ENCODE measurements at places on chromosomes 5 and 9.

GRCh38 chr9:84856181-84856632 lies 186.7 kb downstream of the NTRK2 start:
- DNase-seq: no peak

DNA sequence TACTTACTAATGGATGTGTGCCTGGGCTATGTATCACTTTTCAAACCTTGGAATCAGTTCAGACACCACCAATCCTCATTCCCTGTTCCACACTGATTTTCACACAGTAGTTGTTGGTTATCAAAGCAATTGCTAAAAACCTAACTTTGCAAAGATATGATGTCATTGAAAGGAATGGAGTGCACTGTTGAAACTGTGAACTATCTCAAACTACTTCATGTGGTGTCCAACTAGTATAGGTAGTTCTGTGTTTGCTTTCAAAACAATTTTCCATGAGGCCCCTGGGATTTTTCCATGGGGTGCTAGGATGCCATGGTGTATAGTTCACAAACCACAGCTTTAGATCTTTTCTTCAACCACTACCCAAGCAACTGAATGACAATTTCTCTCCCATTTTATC lies 17.8 kb downstream of the INIP start:
- DNase-seq: no peak

- DNase-seq: no peak
These were observed 10.0 kb downstream of the FANCC start for GRCh38 chr9:95307538-95307937.

- DNase-seq: no peak
These were observed 354 bp downstream of the NCBP1 start for GRCh38 chr9:97633859-97634490.

DNA sequence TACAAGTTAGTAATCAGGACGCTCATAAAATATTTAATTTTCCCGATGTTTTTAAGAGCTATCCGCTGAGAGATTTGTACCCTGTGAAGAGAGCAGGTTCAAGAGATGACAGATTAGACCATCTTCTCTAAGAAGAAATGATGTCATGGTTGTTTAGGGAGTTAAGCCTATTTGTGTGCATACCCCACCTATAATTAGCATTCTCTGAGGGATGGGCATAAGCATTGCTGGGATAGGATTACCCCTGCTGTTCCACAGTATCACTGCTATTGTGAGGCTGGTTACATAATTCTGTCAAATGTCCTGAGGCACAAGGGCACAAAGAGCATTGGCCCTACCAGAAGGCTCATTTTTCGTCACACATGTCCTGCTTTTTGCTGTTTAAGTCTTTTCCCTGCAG lies 687.0 kb downstream of the CETN3 start:
- DNase-seq: no peak

GRCh38 chr5:100788417-100788816 lies 114.7 kb downstream of the ST8SIA4 start:
- DNase-seq: no peak

GRCh38 chr5:132872788-132873118 lies 715 bp upstream of the LEAP2 start:
- DNase-seq: no peak

GRCh38 chr9:3962971-3963642 lies 336.8 kb downstream of the GLIS3 start:
- no peak for DNase-seq

DNA sequence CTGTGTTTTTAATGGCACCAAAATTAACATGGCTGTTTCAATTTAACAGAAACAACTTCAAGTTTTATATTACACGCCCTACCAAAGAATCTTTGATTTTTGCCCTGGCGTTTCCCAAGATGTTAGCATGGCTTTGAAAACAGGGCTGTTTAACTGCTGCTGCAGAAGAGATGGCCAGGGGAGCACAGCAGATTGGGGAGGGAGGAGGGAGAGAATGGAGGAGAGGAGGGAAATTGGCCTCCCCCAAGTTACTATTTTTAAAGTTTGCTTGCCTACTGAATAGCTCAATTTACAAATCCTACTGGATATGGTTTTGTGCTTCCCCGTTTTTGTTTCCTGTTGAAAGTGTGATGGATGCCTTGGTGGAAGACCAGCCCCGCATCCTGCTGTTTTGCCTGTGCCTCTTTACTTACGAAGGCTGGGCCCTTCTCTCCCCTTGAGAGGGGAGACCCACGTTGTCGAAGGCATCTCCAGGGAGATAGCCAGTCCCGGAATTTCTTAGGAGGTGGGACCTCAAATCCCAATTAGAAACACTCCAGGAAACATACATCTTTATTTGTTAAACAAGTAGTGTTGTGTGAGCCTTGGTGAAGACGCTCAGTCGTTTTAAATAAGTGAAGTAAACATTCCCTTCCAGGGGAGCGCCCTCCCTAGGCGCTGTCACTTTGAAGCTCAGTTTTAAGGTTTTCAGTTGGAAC lies 98.6 kb downstream of the AOPEP start:
- DNase-seq: no peak

DNA sequence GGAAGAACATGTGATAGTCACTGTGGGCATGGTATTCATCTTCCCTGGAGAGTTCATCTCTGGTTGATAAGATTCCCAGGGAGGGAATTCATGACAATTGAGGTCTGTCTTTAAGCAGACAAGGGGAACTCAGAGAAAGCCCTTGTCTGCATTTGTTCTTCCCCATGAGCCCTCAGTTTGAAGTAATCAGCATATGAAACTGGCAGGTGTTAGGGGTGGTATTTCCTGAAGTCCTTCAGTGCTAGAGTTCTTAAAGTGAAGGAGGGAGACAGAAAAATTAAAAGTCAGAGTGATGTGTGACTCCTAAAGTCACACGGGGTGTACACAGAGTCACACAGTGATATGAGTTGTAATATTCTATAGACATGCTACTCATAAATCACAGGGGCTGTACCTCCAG lies 60.6 kb upstream of the SYK start:
- no peak for DNase-seq

DNA sequence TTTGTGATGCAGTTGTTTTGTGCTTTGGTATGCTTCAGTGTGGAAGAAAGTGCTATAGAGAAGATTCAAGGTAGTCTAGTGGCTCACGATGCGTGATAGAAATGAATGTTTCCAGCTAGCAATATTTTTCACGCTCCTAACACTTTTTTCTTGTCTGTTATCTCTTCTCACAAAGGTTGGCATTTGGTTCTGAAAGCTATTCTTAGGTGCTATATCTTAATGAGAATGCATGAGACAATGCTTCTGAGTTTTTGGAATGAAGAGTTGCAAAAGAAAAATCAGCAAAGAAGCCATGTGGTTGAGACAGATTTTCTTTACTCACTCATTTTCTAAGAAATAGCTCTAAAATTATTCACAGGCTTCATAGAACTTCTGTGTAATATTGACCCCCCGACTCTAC lies 122.6 kb downstream of the PDE8B start:
- no peak for DNase-seq

DNA sequence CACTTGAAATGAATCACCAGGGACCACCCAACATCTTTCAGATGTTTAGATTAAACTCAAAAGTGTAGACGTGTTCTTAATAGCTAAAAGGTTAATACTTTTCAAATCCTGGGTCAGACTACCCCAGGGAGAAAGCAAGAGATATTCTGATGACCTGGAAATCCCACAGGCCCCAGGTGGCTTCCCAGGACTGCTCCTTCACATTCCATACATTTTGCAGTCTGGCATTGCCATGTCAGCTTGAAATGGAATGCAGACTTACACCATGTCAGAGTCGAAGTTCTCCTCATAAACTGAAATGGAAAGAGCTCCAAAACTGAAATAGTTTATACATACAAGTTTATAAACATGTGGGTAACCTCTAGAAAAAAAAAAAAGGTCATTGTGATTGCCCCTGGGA lies 61.5 kb downstream of the TMEM167A start:
- no peak for DNase-seq

DNA sequence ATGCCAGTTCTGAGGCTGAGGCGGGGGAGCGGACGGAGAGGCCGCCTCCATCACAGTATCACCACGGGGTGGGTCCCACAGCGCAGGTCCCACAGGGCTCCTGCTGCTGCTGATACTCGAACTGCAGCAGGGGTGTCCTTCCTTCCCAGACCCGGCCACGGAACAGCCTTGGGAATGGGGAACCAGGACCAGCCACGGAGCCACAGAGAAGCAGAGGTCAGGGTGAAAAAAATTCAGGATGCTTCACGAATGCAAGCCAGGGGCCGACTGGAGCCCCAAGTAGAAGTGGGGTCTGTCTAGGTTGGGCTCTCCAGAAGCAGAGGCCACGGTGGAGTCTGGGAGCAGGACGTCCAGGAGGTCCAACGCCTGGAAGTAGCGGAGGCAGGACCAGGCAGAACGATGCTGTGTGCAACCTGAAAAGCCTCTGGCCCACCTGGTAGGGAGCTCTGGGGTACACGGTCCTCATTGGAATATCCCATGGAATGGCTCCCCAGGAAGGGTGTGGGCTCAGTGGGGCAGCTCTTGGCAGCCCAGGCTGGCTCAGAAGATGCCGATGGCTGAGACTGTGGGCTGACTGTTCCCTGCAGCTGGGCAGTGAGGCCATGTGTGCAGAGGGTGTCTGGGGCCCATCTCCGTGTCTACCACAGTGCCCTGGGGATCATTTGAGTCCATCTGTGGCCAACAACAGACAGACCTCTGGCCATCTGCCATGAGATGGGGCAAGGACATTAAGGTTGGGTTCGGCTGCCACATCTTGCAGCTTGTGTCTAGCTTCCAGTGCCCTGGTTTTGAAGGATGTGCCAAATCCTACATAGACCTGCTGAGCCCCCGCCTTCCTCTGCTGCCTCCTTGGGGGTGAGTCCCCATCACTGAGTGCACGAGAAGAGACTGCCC lies 66.9 kb upstream of the FCN1 start:
- no peak for DNase-seq

DNA sequence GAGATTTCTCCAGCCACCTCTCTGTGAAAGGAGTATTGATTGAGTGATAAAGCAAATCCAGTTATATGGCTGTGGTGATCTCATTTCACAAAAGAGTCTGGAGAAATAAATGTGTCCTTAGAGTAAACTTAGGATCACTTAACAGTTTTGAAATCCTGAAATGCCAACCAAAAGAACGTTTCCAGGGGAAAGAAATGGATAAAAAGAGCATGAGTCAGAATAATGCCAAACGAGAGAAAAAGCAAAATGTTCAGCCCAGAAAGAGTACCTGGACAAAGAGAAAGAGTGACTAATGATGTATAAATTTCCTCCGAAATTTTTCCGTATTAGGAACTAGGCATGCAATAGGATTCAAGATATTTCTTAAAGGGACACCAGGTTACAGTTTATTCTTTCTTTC lies 463.1 kb upstream of the CDH10 start:
- DNase-seq: no peak

- no peak for DNase-seq
These were observed 41.3 kb downstream of the TMEM174 start for GRCh38 chr5:73214306-73214705.

DNA sequence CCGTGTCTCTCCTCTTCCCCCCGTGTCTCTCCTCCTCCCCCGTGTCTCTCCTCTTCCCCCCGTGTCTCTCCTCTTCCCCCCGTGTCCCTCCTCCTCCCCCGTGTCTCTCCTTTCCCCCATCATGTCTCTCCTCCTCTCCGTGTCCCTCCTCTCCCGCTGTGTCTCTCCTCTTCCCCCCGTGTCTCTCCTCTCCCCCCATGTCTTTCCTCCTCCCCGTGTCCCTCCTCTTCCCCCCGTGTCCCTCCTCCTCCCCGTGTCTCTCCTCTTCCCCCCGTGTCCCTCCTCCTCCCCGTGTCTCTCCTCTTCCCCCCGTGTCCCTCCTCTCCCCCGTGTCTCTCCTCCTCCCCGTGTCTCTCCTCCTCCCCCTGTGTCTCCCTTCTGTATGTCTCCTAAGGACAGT lies 12.8 kb upstream of the RNU6ATAC start:
- DNase-seq: no peak

DNA sequence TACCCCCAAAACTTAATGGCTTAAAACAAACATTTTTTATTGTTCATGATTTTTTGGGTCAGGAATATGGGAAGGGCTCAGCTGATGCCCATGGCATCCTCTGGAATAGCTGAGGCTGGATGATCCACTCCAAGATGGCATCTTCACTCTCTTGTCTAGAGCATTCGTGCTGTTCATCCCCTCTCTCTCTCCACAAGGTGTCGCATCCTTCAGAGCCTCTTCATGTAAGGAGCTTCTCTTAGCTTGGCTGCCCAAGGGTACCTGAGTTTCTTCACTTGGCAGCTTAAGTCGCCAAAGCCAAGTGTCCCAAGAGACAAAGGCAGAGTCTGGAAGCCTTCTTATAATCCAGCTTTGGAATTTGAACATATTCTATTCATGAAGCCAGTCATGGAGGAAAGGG lies 294.7 kb downstream of the CHSY3 start:
- no peak for DNase-seq

GRCh38 chr5:9617221-9617620 lies 12.9 kb downstream of the TAS2R1 start:
- no peak for DNase-seq

DNA sequence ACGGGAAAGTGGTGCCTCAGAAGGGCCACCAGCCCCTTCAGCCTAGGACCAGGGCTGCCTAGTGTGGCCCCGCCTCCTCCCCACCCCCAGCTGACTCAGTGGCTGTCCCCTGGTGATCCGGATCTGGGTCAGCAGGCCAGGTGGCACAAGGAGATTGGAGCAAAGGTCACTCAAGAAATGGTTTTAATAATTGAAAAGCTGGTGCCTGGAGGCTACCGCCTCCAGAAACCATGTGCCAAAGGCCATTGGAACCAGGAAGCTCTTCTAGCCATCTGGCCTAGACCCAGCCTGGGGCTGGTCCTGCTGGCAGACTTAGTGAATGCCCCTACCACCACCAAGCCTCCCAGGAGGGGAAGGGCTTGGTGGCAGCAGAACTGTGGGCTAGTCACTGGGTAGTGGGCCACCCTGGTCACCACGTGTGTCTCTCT lies 1.5 kb downstream of the ST6GALNAC4 start:
- DNase-seq: no peak
